ENCODE measurements at places on chromosomes 11 and 22.

- no peak for DNase-seq
Measured at GRCh38 chr11:72935700-72936099, 121.5 kb downstream of the ATG16L2 start.

GRCh38 chr22:37182949-37183245 is 5.2 kb downstream of the C1QTNF6 start:
- DNase-seq, result peak; percentile 27

DNA sequence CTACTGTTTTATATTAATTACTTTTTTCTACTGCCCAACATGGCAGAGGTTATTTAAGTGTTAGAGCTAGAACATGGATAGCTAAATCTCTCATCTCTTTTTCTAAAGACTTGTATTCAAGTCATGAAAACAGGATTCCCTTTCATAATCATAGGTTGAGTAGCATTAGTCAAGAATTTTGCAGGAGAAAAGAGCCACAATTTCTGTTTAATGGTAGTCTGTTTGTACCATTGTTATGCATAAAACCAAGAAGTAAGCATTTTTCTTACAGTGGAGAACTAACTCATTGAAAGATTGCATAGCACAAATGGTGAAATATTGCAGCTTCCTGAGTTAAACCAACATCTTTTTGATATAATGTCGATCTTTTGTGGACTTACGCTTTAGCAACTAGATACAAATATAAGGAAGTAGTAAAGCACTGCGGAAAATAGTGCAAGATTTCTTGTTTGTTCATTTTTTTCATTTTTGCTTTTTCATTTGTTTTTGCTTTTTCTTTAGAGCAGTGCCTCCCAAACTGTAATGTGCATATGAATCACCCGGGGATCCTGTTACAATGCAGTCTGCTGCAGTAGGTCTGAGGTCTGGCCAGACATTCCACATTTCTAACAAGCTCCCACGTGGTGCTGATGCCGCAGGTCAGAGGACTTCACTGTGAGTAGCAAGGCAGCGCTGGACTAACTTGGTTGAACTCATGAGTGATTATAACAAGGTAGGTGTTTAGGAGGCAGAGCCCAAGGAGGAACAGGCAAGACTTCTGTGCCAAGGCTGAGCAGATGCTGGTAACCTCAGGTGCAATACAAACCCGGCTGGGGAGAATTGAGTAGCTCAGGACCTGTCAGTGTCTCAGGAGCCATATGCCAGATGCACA is 4.6 kb downstream of the ETS1 start:
- DNase-seq, result peak; percentile 27

- no peak for DNase-seq
Measured at GRCh38 chr11:45043755-45044475, 93.2 kb upstream of the TP53I11 start.

- no peak for DNase-seq
Measured at GRCh38 chr11:12169822-12170221, 59.4 kb downstream of the MICAL2 start.

GRCh38 chr11:118703563-118704106 is 24.2 kb upstream of the TREH start:
- peak; percentile 30 for DNase-seq

DNA sequence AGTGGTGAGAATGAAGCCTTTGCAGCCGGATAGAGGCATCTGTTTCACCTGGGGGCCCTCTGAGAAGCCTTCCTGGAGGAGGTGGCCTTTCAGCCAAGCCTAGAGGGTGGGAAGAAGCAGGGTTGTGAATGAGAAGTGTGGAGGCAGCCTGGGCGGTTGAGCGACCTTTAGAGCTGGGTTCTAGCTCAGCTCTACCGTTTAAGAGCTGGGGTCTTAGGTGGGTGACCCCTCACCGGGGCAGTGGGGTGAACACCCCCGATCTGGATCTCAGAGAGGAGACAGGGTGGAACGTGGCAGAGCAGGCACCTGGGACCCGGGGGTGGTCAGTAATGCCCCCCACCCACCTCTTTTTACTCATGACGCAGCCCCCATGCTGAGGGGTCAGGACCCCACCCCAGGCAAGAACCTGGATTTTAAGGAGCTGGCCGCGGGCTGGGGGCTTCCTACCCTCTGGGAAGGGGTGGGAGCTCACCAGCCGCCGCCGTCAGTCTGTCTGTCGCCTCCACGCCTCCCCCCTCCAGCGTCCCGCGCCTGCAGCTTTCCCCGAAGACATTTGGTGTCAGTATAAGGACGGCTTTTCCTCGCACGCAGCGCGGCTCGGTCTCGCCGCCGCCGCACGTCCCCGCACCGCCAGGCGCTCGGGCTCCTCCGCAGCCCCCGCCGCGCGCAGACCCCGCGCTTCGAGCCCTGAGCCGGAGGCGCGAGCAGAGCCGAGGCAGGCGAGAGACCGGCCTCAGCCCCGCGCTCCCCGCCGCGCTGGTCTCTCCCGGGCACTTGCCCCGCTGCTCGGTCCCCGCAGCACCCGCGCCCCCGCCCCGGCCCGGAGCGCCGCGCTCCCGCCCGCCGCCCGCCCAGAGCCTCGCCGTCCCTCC is 13.3 kb upstream of the CACNA1I start:
- no peak for DNase-seq

GRCh38 chr22:19149991-19150390 is at the start of gene GSC2:
TSS of gene GSC2 (minus strand) at chr22:19150292. CDS start at chr22:19150283, 9 bp downstream.
- no peak for DNase-seq

- peak; percentile 60 for DNase-seq
Measured at GRCh38 chr22:26656891-26657851, at the start of gene MIAT. TSS of gene MIAT (plus strand) at chr22:26657588.

- no peak for DNase-seq
Measured at GRCh38 chr22:22362936-22363335, 118.3 kb downstream of the VPREB1 start.

DNA sequence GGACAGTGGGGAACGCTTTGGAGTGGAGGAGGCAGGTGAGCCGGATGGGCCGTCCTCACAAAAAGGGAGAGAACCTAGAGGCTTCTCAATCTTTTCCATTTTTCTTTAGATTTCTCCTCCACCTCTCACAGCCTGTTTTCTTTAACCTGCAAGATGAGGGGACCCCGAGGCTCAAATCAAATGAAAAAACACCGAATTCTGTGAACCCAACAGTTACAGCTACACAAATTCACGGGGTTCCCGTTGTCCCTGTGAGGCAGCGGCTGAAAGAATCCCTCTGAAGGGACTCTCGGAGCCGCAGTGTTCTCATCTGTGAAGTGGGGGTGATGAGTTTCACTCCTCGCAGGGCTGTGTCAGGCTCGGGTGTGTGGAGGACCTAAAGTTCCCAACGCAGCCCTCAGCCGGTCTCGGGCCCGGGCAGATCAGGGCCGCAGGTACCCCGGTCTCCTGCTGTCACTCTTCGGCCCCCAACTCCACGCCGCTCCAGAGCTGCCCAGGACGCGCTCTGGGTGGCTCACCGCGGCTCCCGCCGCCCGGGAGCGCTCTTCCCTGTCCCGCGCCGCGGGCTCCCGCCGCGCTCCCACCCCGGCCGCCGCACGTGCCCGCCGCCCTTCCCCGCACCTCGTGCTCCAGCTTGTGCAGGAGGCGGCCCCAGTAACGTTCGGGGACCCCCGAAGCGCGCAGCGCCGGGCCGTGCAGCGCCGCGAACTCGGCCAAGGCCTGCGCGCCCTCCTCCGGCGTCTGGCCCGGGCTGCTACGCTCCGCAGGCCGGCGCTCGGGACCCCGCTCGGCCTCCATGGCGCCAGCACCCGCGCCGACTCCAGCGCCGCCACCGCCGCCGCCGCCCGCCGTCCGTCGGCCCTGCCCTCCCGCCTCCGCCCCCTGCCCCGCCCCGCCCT is at the start of gene TTLL12:
TTLL12 (minus strand) TSS at position 863 of the 899 bp plus-strand sequence; CDS start at position 798, 65 bp downstream.
- DNase-seq, result peak; percentile 52

DNA sequence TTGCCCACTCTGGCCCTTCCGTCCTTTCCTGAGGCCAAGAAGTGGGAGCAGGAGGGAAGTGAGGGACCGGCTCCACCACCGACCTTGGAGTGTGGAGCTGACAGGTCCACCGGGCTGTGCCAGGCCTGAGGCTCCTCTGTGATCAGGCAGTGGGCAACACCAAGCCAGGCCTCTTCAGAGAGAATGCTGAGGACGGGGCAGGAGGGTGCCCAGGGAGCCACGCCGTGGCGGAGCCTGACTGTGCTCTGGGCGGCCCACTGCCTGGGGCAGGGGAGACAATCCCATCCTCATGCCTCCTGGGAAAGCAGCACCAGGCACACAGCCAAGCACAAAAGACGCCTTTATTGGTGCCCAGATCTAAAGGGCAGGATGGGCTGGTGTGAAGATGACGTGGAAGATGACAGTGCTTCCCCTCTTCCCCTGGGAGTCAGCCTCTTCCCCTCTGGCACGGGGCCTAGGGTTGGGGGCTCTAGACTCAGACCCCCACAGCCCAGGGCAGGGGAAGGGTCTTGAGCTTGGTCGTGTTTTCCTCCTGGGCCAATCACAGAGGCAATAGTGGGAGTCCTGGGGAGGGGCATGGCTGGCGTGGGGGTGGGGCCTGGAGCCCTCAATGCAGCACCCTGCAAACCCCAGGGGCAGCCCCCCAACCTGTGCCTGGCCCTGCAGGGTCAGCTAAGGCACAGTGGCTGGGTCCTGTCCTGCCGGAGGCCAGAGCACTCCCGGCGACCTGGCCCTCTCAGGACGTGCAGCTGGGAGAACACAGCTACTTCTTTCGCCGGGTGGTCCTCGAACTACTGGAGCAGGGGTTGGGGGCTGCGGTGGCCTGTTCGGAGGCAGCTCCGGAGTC is 4.7 kb downstream of the LMF2 start:
- DNase-seq, result no peak

- peak; percentile 54 for DNase-seq
Measured at GRCh38 chr22:36461665-36462649, 19.5 kb downstream of the TXN2 start.

DNA sequence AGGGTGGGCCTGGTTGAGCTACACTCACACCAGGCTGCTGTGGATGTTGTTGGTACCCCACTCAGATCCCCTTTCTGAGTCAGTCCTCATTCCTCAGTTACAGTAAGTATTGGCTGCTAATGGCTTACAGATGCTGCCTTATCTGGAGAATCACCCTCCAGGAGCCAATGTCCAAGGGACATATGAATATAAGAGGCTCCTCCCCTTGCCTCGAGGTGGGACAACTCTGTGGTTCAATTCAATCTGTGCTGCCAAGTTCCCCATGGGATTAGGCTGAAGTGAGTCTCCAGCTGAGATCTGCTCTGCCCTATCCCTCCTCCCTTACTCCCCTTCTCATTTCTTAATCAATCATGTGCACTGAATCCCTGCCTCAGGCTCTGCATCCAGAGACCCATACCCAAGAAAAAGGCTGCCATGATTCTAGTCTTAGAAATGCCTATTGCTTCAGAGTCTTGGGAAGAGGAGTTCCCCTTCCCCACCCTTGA is 168.8 kb upstream of the SYT13 start:
- DNase-seq, result no peak

DNA sequence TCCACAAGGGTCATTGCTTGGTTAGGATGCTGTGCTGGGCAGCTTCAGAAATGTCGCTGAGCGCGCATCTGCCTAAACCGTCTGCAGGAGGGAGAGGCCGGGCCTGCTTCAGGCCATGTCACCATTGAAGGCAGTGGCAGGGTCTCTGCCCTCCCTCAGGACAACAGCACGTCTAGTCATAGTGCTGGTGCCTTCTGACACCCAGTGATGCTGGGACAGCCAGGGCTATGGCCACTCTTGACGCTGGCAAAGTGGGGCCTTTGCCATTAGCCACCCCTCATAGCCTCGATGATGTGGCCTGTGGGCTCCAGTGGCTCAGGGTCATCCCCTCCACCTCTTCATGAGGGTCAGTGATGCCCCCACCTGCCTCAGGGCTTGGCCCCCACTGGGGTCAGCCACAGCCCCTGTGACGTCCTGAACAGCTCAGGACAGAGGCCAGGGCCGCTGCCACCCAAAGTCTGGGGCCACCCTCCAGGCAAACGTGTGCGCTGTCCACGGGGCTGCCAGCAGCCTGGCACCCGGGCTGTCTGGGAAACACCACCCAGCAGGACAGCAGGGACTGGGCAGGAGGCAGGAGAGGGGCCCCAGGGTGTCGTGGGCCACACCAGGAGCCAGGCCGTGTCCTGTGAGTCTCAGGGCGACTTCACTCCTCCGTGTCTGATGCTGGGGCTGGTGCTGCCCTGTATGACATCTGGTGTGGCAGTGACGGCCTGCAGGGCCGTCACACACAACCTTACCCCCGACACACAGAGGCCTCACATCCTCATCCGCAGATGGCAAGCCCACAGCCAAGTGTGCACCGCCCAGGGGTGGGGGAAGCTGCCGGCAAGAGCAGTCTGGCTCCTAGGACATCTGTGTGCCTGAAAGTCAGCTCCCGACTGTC is 42.5 kb downstream of the CERK start:
- DNase-seq, result no peak

DNA sequence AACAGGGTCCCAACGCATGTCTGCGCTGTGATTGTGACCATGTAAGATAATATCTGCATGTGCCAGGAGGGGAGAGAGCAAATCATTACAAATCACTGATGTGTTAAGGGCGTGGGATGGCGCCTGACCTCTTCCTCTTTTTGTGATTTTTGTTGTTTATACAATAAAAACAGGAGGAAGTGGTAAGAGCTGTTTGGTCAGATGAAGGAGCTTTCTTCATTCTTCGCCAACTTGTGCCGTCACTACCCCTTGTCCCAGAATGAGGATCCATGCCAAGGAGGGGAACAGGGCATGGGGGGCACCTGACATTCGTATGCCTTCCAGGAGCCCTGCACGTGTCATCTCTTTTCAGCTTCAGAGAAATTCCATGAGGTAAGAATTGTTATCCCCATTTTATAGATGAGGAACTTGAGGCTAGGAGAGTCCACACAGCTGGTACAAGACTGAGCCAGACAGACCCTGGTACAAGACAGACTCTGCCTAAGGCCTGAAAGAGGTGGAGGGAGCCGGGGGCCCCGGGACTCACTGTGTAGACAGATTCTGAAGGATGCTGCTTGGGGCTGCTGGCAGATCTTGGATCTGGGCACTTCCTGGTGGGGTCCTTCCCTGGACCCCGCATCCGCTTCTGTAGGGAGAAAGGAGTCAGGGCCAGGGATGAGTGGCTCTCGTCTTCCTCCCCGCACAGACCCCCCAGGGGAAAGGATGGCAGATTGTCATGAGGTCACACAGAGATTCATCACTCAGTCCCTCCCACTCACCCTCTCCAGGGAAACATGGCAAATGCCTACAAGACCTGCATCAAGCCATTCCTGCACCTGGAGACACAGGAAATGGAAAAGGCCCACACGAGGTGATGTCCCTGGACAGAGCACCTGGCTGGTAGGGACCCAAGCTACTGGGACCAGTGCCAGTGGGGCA is 34.6 kb downstream of the NFAM1 start:
- no peak for DNase-seq

DNA sequence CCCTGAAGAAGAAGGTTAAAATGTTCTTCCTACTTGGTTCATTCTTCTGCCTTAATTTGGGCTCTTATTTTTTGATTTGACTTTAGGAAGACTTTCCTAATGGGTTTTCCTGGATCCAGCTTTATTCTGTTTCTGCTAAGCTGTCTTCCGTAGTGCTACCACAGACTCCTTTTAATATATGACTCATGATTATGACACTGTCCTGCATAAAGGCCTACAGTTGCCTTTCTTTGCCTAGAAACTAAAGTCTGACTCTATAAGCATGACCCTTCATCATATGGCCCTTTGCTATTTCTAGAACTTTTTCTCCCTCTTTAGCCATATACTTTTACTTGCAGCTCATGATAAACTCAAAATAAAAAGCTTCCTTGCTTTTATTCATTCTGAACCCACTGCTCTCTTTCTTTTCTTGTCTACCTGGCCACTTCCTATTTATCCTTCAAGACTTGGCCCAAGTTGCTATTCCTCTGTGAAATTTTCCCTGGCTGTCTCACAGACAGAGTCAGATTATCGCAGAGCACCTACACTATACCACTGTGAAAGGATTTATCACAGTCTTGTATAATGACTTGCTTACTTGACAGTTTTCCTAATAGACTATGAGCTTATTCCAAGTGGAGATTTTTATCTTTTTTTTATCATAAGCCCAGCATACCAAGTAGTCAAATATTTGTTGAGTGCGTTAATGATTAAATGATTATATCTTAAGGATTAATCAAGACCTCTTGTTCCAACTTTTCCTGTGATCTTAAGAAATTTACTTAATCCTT is 24.7 kb downstream of the TBCEL start:
- no peak for DNase-seq
